Chondrocyte (in vitro differentiated cells): ENCODE measurements at places on chromosomes 11 and 22.

DNA sequence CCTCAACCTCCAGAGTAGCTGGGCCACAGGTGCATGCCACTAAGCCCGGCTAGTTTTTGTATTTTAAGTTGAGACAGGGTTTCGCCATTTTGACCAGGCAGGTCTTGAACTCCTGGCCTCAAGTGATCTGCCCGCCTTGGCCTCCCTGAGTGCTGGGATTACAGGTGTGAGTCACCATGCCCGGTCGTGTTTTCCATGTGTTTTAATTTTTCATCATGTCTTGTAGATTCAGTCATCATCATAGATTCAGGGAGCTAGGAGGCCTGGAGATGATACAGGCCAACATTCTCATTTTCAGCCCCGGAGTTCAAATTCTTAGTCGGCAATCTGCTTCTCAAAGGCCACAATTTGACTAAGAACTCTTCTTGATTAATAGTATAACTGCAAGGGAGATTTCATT, 73.5 kb upstream of the GRAMD1B start:
- no peak for DNase-seq

DNA sequence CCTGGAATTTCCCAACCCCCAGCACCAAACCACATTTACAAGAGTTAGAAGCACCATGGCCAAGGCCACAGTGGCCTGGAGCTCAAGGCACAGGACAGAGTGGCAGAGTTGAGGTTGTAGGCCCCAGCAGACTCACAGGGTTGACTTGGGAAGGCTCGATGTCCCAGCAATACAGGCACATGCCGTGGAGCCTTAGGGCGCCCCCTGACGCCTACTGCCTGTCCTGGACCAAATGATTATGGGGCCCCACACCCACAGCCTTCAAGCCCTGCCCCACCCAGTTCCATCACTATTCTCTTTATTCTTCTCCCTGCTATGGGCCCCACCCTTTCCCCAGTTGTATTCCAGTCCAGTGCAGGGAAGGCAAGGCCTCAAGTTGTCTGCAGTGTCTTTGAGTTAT, at the start of gene CCDC179:
Gene CCDC179 (minus strand): TSS at position 234 of the 400 bp plus-strand sequence. CDS start 53 bp downstream, at position 181.
- no peak for DNase-seq

DNA sequence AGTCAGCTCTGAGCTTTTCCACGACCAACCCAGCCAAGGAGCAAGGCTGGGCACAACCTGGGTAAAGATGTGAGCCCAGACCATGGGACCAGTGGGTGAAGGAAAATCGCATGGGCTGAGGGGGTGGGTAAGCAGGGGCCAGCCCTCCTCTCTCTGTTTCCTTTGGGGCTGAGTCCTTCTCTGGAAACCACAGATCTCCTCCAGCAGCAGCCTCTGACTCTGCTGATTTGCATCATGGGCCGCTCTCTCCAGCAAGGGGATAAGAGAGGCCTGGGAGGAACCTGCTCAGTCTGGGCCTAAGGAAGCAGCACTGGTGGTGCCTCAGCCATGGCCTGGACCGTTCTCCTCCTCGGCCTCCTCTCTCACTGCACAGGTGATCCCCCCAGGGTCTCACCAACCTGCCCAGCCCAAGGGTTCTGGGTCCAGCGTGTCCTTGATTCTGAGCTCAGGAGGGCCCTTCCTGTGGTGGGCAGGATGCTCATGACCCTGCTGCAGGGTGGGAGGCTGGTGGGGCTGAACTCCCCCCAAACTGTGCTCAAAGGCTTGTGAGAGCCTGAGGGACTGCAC, 67.8 kb downstream of the GGTLC2 start:
- no peak for DNase-seq

- DNase-seq: no peak
Observed at GRCh38 chr11:82560836-82561235, 172.8 kb downstream of the FAM181B start.

- no peak for DNase-seq
Observed at GRCh38 chr11:93720522-93720921, 20.8 kb downstream of the TAF1D start.

- DNase-seq: no peak
Observed at GRCh38 chr11:73466643-73467042, 90.4 kb downstream of the RELT start.

- peak; percentile 77 for DNase-seq
Observed at GRCh38 chr22:23673826-23674690, 16.8 kb upstream of the RGL4 start.

DNA sequence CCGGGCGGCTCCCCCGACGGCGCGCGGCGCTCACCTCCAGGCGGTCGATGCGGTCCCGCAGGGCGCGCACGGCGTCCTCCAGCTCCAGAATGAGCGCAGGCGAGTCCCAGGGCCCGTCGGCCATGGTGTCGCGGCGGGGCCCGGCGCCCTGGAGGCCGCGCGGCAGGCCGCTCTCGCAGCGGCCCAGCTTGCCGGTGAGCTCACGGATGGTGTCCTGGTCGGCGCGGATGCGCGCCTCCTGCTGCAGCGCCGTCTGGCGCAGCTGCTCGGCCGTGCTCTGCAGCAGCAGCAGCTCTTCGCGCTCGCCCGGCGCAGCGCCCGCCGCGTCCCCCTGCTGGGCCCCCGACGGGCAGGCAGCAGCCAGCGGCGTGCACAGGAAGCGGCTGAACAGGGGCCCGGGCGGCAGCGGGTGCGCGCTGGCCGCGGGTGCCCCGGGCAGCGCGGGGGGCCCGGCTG, 599 bp downstream of the NPTXR start:
- DNase-seq: no peak

DNA sequence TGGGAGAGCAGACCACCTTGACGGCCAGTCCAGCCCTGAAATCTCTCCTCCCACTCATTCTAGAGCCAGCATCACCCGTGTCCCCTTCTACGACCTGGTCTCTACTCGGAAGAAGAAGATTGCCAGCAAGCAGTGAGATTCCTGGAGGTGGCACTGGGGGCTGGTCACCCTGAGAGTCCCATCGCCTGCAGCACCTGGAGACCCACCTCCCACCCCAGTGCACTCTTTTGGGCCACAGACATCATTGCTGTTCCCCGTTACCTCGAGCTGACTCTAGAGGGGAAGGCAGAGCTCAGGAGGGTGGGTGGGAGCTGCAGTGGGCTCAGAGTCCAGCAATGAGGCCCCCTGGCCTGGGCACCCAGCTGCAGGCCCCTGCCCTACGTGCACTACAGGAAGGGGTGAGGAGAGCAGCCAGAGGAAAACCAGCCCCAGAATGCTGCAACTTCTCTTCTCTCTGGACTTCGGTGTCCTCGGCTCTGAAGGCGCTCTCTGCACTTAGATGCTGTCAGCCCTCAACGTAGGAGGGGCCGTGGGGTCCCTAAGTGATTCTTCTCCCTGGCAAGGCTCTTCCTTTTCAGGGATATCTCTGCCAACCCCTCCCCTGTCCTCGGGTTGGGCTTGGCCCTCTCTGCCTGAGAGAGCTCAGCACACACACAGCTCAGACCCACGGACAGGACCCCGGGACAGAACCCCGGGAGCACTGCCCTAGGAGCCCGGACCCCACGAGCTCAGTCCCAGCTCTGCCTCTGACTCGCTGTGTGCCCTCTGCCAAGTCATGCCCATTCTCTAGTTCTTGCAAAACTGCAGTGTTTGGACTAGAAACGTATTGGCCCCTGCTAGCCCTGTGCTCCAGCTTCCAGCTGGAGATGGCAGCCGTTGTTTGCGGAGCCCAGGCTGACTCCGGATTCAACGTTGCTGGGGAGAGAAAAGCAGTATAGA, 31.3 kb downstream of the CYTH4 start:
- DNase-seq: no peak

- no peak for DNase-seq
Observed at GRCh38 chr11:39860931-39861330, 1598.5 kb downstream of the LRRC4C start.

DNA sequence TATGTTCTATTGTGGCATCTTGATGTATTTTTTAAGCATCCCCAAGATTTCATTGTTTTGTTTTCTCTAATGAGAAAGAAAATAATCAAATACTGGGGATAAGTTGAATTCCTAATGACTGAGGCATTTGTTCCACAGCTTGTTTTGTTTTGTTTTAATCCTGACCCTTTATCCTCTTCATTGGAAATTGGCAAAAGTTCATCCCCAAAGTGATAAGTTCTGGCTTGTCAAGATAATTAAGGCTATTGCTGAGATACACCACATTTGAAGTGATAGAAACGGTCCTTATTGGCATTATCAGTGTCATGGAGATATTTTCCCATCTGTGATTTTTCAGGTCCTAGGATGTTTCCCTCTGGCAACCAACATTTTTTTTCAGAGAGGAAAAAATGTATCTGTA, 65.0 kb downstream of the SLC36A4 start:
- no peak for DNase-seq

GRCh38 chr22:33300165-33300564, 242.0 kb upstream of the SYN3 start:
- no peak for DNase-seq
